ENCODE measurements at places on chromosomes 1 and 21.
A peak's percentile ranks its signal among the peaks of the same experiment; 100 is the strongest.

DNA sequence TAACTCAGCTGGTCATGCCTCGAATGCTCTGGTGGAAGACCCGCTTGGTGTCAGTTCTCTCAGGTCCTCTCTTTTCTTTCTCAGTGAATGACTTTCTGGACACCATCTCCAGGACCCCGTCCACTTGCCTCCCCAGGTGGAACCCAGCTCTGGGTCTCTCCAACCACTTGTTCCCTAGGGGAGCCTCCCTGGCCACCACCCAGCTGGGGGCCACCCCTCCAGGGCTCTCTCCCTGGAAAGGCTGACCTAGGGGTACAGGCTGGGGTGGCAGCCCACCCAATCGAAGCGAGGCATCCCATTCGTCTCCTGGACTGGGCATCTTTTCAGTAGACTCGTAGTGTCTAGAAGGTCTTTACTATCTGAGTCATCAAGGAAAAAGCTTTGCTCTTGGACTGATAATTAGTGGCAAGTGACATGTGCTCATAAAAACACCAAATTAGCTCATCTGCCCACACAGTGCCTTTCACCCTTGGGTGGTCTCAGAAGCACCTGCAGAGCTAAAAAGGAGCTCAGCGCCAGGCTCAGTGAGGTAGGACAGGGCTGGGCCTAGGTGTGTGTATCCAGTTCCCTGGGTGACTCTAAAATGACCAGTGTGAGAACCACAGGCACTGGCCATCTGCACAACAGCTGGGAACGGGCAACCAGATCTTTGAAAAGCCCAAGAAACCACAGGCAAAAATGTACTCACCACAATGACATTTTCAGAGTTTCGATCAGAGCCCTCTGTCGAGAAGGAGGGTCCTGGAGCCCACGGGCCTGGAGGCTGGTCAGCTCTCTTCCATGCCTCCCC is 2.4 kb upstream of the PDXK start:
- DNase-seq: peak; percentile 73

DNA sequence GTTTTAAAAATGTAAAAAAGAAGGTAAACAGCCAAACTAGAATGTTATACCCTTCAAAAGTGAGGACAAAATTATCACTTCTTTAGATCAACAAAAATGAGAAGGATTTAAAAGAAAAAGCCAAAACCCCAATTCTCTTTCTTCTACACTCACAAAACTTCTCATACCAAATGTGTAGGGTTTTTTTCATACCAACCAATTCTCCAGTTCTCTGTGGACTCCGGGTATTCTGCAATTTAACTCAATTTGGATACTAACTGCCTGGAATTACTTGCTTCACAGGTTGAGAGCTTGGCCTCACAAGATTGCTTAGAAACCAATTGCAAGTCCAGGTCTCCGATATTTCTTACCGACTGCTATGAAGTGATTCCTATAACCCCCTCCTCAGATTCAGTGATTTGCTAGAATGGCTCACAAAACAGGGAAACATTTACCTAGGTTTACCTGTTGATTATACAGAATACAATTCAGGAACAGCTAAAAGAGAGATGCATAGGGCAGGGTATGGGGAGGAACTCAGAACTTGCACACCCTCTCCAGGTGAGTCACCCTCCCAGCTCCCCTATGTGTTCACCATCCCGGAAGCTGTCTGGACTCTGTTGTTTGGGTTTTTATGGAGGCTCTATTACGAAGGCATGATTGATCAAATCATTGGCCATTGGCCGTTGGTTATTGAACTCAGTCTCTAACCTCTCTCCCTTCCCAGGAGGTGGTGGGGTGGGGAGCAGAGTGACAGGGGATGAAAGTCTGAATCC is 67.1 kb downstream of the CAMTA1 start:
- no peak for DNase-seq

DNA sequence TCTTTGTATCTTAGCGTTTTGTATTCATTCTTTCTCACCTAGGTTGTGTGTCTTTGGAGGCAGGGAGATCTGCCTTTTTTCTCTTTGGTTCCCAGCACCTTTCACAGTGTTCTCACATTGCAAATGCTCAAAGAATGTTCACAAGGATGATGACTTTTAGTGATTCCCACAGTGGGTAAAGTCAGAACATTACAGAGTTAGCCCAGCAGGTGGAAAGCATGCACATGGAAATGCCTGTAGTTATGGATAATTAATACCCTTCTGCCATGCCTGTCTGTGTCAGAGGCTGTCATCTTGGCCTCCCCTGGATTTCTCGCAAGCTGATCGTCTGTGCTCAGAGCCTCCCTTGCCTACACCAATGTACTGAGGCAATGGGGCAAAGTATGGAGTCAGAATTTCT is 458.9 kb downstream of the LMO4 start:
- DNase-seq: no peak

- no peak for DNase-seq
Observed at GRCh38 chr1:88217386-88217785, 466.7 kb upstream of the PKN2 start.

- no peak for DNase-seq
Observed at GRCh38 chr1:56173736-56174135, 405.6 kb downstream of the PLPP3 start.

GRCh38 chr1:87673309-87673708 is 344.6 kb downstream of the LMO4 start:
- no peak for DNase-seq

- no peak for DNase-seq
Observed at GRCh38 chr1:1918901-1919303, at the start of gene TMEM52. Gene TMEM52 (minus strand): TSS chr1:1919279. CDS start chr1:1919265, 14 bp downstream.

DNA sequence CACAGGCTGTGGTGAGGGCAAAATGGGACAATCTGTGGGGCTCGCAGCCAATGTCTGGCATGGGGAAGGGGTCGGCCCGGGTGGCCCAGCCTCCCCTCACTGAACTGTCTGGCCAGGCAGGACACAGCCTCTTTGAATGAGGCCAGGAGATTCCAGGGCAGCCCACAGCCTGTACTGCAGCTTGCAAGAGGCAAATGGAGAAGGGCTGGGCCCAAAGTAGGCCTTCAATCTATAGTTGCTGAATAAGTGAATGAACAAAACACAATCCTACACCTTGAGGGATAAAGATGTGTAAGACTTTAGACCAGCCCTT is 23.2 kb downstream of the SLC27A3 start:
- no peak for DNase-seq

DNA sequence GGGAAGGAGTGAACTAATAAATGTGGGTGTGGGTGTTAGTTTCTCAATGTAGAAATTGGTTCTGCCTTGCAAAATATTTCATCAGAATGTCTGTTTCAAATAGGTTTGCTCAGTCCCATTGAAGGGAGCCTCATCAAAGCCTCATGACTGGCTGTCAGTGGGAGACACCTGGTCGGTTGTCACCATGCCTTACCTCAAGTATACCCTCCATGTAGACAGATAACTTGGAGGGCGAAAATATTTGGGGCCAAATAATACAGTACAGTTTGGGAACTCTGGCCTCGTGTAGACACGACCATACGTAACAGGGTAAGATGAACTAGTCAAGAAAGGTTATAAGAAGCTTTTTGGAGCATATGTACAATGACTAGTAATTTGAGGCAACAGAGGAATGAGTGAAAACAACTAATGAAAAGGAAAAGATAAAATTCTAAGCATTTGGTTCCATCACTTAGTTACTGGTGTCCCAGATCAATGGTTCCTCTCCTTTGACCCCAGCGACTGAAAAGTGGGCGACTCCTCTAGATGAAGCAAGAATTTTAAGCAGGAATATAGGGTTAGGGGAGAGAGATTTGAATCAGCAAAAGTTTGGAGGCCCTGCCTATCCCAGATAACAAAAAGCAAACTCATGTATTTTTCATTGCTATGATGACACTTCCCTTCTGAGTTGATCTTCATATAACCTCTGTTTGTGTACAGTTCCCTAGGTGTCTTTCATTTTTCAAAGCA is 163.9 kb downstream of the LRRC40 start:
- DNase-seq: no peak

DNA sequence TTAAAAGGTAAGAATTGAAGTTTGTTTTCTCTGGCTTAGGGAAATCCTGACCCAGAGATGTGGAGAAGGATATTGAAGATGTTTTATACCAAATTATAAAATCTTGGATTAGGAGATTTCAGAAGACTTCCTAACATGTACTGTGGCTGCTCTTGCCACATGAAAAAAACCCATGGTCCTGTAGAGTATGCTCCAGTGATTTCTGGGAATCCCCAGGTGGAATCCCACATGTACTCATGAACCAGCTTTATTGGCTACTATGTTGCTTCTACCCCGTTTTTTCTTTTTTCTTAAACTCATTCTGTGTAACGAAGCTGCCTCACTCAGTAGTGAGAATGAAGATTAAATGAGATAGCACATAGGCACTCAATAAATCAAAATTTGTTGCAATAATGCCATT is 132.7 kb upstream of the SGIP1 start:
- no peak for DNase-seq

DNA sequence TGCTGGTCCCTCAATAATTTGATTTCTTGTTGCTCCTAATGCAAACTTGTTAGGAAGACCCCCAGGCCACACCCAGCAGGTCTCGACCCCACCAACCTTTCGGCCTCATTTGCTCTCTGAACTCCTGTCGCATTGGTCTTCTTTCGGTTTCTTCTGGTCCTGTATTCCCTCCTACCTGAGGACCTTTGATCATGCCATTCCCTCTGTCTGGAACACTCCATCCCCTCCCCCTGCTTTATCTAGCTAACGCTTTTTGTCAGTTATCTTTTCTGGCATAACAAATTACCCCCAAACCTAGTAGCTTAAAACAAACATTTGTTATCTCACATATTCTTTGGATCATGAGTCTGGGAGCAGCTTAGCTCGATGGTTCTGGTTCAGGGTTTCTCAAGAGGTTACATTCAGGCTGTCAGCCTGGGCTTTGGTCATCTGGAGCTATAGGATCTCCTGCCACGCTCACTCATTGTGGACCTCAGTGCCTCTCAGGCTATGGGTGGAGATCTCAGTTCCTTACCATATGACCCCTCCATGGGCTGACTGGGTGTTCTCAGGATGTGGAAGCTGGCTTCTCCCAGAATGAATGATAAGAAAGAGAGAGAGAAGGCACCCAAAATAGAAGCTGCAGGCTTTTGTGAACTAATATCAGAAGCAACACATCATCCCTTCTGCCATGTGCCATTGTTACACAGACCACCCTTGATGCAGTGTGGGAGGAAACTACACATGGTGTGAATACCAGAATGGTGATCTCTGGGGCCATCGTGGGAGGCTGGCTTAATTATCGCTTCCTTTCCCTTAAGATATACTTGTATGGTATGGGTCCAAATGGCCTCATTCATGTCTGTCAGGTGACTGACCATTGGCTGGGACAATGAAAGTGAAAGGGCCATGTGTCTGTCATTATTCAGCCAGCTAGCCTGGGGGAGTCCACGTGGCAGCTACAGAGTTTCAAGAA is 29.1 kb upstream of the BCAR3 start:
- DNase-seq: no peak

DNA sequence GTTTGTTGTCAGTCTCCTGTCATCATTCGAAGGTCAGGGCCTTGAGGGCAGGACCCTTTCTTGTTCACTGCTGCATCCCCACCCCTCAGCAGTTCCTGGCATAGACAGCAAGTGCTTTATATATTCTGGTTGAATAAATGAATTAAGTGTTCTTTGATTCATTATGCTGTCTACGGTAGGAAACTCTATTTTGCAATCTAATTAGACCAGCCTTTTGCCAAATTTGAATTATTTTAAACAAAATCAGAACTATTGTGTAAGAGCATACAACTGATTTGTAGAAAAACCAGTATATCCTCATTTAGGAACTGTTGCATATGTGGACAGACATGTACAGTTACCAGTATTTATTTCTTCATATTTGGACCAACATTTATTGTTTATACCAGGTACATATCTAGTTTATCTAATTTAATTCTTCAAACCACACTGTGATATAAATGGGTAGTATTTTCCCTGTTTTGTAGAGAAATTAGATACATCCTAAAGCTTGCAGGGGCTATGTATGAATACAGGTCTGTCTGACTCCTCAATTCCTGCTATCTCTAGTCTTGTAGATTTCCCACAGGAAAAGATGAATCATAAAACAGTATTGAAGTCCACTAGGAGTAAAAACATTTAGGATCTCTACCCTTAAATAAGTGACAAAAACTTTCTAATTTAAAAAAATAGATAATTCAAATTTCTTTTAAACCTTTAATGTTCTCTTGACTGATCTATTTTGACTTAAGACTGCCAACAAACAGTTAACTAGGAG is 10.4 kb downstream of the MGST3 start:
- no peak for DNase-seq

DNA sequence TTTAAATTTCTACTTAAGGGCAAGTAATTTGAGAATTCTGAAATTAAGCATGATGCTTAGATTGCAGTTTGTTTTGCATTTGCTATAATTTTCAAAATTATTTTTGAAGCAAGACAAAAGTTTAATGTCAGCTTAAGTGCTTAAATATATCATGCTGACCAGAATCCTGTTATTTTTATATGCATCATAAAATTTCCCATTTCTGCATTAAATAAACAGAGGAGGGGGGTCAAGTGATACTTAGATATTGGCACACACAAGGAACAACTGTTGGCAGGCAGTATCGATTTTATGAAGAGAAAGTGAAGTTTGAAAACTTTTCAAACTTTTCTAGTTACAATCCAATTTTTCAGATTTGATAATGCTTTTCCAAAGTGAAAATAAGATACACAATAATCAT is 61.0 kb downstream of the MIER1 start:
- DNase-seq: no peak

GRCh38 chr1:109391157-109391556 is 6.6 kb downstream of the SORT1 start:
- peak; percentile 51 for DNase-seq

DNA sequence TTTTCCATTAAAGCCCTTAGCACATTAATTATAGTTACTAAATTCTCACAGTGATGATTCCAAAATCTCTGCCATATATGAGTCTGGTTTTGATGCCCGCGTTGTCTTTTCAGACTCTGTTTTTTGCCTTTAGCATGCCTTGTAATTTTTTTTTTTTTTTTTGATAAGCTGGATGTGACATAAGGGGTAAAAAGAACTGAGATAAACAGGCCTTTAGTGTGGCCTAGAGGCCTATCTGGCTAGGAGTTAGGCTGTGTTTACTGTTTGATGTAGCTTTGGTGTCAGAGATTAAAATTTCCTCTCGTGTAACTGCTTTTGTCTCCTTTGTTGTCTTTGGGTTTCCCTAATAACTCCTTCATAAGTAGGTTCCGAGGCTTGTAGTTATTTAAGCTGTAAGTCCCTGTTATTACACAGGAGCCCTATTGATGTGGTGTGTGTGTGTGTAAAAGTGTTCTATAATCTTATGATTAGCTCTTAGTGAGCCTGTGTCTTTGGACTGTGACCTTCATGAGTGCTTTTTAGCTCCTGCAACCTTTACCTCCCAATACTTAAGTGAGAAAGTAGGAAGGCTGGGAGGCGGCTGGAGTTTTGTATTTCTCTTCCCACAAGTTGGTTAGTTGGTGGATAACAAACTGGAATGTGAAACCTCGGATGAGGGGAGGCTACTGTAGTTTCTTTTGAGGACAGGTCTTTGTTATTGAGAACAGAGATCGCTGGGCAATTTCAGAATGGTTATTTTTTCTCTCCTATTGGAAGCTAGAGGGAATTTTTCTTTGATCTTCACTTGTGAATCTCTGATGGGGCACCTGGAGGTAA is 19.3 kb downstream of the HS2ST1 start:
- no peak for DNase-seq

GRCh38 chr1:117971777-117972176 is 42.2 kb downstream of the WDR3 start:
- no peak for DNase-seq

Measured in AG20443 (cell line).